Ovary (tissue), 10 donors: ENCODE measurements at places on chromosomes 2 and 18.

DNA sequence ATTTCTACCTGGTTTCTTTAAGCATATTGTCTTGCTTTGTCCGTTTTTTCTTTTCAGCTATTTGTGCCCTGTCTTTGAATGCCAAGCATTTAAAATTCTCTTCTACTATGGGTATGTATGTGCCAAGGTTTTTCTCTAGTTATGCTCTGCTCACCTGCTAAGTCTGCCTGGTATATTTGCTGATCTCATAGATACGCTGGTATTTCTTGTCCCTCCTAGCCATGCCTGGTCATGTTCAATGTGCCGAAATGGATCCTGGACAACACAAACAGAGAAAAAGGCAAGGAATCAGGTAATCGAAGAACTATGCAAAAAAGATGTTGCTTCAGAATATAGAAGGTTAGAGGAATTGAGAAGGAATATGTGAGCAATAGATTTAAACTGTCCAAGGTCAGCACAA lies 14.9 kb upstream of the KDM3A start:
- no peak for DNase-seq

DNA sequence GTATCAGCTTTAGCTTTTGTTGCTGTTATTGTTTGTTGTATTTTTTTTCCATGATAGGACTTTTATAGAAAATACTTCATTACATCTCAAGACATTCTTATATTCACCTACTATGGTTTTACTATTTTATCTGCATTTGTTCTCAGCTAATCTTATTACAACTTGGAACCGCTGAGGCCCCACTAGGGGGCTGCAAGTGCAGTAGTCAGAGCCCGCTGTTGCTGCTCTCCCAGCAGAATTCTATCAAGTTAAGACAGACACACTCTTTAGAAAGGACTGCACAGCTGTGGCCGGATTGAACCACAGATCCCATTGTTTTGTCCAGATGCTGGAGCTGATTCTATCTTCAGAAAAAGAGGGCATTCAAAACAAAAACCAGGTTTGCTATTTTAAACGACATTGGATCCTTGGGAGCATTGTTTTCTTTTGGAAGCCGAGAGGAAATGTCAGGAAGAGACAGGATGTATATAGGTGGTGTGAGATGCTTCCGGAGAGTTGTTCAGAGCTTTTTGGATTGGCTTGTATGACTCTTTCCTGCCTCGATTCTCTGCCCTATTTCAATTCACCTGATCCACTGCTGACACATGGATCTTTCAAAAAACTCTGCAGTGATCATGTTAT lies 105.7 kb upstream of the GAREM1 start:
- DNase-seq = no peak

DNA sequence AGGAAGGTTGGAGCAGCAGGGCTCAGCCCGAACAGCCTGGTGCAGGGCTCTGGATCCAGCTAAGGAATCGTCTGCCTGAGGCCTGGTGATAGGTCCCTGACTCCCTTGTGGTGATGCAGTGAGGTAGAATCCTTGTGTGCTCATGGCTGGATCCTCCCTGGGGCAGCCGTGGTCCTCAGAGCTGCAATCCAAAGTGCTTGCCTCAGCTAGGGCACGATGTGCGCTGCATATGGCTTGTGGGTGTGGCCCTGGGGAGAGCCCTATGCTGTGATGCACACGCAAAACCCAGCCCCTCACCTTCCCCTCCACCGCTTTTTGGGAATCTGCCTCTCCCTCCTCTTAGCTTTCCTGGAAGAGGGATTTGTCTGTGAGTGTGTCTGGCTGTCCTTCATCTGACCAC lies 142.2 kb downstream of the DYSF start:
- DNase-seq = no peak

DNA sequence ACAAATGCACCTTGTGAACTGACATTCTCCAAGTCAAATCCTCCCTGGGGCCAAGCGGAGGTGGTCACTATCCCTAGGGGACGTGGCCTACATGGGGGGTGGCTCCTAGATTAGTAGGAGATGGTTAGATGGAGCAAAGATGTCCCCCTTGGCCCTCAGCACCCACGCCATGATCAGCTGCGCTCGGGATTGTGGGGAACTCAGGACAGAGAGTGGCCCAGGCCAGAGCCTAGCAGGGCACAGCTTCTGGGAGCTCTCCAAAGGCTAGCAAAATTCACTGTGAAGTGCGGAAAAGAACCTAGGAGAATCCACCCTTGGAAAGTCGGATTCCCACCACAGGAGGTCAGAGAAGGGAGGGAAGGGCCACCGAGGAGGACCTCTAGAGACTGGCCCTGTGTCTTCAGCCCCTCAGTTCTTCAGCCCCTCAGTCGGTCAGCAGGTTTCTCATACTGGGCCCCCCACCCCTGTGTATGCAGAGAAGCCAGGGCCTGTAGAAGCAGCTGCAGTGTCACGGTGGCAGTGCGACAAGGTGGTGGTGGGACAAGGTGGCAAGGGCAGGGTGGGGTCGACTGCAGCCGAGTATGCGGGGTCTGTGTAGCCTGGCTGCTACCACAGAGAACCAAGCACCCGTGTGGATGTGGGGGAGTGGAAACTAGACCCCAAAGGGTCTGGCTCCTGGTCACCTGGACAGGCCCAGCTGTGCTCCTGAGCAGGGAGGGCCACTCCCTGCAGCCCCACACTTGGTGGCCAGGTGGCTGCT lies 18.4 kb downstream of the GPR55 start:
- DNase-seq = peak; percentile 4

- DNase-seq = no peak
Measured at GRCh38 chr2:54285451-54285850, 29.4 kb upstream of the TSPYL6 start.

DNA sequence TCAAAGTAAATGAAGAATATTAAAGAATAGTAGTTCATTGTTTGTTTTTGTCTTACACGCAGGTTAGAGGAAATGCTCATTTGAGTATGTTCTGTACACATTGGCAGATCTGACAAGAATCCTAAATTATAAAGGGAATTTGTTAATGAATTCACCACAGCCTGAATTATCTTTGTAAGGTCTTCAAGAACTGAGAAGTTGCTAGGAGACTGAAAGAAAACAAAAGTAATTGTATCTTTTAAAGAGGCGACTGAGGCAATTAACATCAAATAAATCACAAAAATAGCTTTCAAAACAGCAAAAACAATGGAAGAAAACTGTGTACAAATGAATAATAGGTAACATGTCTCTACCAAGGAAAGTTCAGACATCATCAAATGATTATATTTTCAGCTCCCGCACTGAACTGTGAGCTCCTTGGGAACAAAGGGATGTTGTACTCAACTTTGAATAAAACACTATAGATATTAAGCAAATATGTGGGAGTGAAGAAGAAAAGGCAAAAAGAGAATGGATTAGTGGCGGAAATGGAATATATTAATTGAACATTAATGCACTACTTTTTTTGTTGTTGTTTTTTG lies 51.7 kb upstream of the ATIC start:
- DNase-seq = no peak

- peak; percentile 0 for DNase-seq
Measured at GRCh38 chr2:73000808-73001570, 70.5 kb downstream of the SFXN5 start.

DNA sequence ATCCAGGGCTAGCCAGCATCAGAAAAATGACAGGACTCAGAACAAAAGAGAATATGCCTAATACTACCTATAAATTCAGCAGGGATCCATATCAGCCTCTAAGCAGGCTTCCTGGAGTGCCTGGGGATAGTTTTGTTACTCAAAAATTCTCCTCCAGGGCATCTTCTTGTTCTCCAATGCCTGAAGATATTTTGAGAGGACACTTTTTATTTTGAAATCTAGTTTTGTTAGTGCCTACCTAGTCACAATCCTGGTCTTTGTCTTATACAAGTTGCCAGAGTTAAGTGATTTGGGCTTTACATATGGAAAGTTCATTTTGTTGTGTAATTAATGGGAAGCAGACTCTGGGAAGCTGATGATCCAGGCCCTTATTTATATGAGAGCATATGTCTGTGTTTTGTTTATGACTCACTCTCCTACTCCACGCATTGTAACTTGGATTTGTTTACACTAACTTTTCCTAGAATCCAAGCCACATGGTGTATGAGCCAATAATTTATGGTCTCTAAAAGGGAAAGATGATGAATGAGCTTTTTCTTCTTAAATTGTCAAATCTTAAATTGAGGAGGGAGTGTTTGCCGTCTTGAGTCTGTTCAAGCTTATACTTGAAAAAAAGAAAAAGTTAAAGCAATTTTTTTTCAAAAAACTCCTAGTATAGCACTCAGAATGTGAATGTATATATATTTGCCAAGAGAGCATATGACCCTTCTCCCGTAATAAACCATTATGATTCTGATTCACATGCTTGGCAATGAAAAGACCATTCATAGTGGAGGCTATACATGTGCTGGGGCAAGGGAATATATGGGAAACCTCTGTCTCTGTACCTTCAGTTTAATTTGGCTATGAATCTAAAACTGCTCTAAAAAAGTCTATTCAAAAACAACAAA lies 370.3 kb downstream of the SETBP1 start:
- DNase-seq = no peak

- DNase-seq = no peak
Measured at GRCh38 chr18:80228051-80228848, 19.1 kb downstream of the PARD6G start.

GRCh38 chr2:30663806-30664205 lies 143.4 kb downstream of the CAPN13 start:
- DNase-seq = no peak

GRCh38 chr2:106959975-106960682 lies 74.2 kb upstream of the ST6GAL2 start:
- no peak for DNase-seq

- DNase-seq = peak; percentile 48
Measured at GRCh38 chr2:26298638-26299393, 47.1 kb upstream of the SELENOI start.

- DNase-seq = no peak
Measured at GRCh38 chr18:34661464-34662087, 48.5 kb upstream of the DTNA start.

DNA sequence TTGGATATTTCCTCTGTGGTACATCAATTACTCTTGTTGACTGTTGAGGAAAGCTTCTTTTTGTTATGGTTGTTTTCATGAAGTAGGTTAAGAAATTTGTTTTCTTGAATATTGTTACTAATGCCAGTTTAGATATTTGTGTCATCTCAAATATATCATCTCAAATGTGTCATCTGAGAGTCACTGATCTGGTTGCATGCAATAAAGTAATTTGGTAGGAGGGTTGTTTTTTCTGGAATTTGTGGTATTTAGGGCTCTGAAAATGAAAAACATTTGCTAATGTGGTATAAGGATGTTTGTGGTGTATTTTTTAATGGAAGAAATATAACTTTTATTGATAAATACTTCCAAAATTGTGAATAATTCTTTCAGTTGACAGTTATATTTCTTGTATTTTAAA lies 117.7 kb downstream of the GREB1L start:
- DNase-seq = no peak

GRCh38 chr18:55236150-55236931 lies 277.1 kb upstream of the CCDC68 start:
- DNase-seq = no peak

DNA sequence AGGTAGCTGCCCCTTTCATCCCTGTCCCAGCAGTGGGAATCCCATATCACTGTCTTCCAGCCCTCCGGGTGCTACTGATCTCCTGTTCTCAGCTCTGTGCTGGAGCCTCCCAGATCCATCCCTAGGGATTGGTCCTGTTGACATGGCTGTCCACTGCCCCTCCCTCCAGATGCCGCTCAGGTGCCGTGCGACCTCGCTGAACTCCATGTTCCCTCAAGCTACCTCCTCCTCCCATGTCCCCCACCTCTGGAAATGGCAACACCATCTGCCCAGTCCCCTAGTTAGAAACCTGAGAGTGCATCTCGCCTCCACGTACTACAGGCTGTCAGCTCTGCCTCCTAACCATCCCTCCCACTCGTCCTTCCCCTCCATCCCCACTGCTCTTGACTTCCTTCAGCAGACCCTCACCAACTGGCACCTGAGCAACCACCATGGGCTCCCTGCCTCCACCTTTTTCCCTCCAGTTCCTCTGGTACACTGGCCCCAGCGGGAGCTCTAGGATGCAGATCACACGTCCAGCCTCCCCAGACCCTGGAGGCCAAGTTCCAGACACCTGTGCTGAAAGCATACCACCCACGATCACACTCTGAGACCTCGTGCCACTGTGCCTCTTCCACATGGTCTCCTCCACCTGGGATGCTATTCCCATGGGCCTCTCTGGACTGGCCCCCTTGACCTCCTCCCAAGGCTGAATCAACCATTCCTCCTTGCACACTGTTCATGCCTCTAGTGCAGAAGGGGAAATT lies 106.8 kb downstream of the KLHL29 start:
- no peak for DNase-seq

- DNase-seq = no peak
Measured at GRCh38 chr18:13159579-13159978, 59.0 kb upstream of the LDLRAD4 start.

DNA sequence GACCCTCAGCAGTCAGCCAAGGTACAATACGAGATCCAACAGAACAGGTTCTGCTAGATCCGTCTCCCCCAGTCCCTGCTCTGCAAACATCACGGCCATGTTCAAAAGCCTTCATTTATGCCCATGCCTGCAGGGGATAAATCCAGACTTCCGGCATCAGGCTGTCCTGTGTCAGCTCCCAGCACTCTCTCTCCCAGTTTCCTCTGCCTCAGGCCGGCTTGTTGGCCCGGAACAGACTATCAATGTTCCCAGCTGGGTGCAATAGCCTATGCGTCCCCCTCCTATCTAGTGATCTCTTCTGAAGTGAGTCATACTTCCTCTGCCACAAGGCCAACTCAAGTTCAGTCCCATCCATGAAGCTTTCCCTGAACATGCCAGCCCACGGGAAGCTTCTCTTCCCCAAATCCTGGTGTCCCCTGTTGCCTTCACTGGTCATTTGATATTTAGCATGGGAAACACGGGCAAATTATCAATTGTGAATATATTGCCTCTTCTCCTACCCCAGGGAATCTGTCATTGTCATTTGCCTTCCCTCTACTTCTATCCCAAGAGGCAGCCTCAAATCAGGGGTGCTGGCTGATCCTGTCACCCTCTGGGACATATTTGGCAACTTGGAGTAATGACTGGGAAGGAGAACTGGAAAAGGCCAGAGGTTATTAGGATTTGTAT lies 51.1 kb downstream of the CAPN13 start:
- DNase-seq = no peak

GRCh38 chr18:9712611-9713010 lies 4.5 kb downstream of the RAB31 start:
- DNase-seq = no peak

DNA sequence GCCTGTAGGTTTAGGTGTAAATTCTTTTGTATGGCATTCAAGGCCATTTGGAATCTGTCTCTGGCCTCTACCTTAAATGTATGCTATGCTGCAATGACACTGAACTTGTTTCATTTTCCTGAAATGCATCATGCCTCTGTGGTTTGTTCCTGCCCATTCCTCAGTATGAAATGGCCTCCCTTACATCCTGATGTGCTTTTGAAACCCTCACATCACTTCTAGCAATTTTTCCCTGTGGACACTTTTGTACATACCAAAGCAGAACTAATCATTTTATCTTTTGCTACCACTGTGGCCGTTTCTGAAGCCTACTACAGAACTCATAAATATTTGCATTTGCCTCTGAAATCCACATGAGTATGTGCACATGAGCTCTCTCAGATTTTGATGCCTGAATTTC lies 557.2 kb downstream of the ERBB4 start:
- no peak for DNase-seq

- DNase-seq = no peak
Measured at GRCh38 chr2:71464389-71464788, 11.0 kb downstream of the DYSF start.

GRCh38 chr2:191560411-191560980 lies 117.4 kb upstream of the NABP1 start:
- DNase-seq = no peak

- peak; percentile 48 for DNase-seq
Measured at GRCh38 chr2:48126162-48126561, 219.9 kb upstream of the FBXO11 start.
